Calu3 (cell line): ENCODE measurements at places on chromosomes 7 and 10.

DNA sequence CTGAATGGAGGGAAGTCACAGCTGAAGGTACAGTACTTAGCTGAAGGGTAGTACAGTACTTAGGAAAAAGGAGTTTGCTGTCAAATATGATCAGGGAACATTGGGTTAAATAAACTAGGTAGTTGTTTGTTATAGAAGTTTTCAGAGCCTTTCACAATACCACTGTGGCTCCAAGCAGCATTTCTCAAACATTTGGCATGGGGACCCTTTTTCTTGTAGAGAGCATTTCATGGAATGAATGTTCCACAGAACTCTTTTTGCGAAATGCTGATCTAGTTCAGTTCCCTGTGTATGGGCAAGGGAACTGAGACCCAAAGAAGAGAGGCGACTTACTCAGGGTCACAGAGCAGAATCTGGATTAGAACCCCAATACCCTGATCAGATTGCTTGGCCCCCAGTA is 31.5 kb upstream of the DDX50 start:
- H3K27me3 ChIP-seq = peaks cover 14% of the 10 kb centered on the region
- DNase-seq = no peak

DNA sequence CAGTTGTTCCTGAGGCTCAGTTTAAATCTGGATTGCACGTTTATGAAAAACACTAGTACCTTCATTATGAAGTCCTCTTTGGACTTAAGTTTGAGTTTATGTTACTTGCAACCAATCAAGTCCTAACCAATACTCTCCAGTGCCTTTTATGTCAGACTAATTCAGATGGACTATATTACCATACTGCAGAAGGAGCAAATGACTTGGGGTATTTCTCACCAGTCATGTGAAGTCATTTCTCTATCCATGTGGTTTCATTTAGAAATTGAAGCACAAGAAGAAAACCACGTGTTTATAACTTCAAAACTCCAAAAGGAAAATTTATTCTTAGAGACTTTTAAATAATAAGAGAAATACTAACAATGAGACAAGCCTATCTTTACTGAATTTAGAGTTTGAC is 201.6 kb downstream of the MBL2 start:
- H3K4me3 ChIP-seq = no peak overlapping the region
- H3K27ac ChIP-seq = no peak overlapping the region
- no peak for DNase-seq

GRCh38 chr7:74280985-74281384 is 8.2 kb upstream of the CLIP2 start:
- H3K4me3 ChIP-seq = no peak overlapping the region
- no peak for DNase-seq
- H3K4me1 ChIP-seq = peaks cover 14% of the 10 kb centered on the region

DNA sequence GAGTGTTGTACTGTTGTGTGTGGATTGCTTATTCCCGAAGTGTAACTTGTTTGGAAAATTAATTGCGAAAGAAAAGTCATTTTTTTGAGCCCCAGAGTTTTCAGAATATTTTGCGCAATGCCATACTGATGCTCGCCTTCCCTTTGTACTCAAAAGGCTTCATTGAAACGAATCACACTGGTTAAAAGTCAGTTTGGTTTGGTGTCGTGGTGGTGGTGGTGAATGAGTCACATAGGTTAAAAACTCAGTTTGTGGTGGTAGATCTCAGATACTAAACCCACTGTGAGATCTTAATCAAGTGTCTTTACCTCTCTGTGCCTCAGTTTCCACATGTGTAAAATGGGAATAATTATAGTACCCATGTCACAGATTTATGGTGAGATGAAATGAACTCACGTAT is 61.1 kb upstream of the IL6 start:
- H3K4me3 ChIP-seq = no peak overlapping the region
- H3K4me1 ChIP-seq = peaks cover 60% of the 10 kb centered on the region
- peak overlapping the region; percentile 70 for H3K27ac ChIP-seq
- no peak for DNase-seq
- no peaks in the 10 kb centered on the region for H3K27me3 ChIP-seq
- peaks cover 28% of the 10 kb centered on the region for H3K36me3 ChIP-seq

GRCh38 chr7:153322991-153323390 is 563.4 kb downstream of the ACTR3B start:
- no peak overlapping the region for H3K27ac ChIP-seq
- no peaks in the 10 kb centered on the region for H3K4me1 ChIP-seq
- no peaks in the 10 kb centered on the region for H3K36me3 ChIP-seq
- no peak overlapping the region for H3K4me3 ChIP-seq

DNA sequence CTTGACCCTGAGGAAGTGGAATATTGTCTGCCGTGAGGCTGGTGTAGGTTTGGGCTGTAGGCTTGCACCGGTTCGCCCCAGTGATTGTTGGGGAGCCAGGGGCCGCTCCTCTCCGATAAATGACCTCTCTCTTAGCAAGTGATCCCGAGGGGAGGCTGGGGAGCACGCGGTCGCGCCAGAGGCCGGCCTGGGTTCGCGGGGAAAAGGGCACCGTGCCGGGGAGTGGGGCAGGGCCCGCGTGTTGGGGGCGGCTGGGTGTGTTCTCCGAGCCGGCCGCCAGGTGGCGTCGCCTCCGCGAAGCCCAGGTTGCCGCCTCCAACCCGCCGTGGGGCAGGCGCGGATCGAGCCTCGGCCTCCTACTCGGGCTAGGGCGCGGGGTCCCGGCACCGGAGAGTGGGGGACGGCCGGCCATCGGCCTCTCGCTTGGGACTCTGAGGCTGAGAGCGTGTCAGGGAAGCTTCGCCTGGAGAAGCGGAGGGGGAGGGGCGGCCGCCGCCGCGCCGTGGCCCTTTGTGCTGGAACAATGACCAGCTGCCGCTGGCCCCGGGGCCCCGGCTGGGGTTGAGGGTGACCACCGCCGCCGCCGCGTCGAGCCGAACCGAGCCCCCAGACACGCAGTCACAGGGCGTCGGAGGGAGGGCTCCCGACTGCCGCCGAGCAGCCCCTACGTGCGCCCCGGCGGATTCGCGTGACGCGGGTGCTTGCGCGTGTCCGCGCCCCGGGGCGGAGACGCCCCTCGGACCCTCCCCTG is 442 bp upstream of the LZTS2 start:
- peak overlapping the region; percentile 69 for H3K27ac ChIP-seq
- peaks cover 14% of the 10 kb centered on the region for H3K4me1 ChIP-seq
- peak overlapping the region; percentile 70 for H3K4me3 ChIP-seq
- H3K27me3 ChIP-seq = no peaks in the 10 kb centered on the region
- peak; percentile 74 for DNase-seq

DNA sequence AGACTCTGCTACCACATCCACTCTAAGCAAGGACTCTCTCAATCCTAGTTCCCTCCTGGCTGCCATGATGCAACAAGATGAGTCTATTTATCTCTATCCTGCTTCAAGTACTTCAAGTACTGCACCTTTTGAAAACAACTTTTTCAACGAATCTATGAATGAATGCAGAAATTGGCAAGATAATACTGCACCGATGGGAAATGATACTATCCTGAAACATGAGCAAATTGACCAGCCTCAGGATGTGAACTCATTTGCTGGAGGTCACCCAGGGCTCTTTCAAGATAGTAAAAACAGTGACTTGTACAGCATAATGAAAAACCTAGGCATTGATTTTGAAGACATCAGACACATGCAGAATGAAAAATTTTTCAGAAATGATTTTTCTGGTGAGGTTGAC is 40.7 kb downstream of the AHR start:
- no peak overlapping the region for H3K4me3 ChIP-seq
- peaks cover 91% of the 10 kb centered on the region for H3K36me3 ChIP-seq
- no peak for DNase-seq
- peak overlapping the region; percentile 64 for H3K27ac ChIP-seq
- peaks cover 41% of the 10 kb centered on the region for H3K4me1 ChIP-seq

DNA sequence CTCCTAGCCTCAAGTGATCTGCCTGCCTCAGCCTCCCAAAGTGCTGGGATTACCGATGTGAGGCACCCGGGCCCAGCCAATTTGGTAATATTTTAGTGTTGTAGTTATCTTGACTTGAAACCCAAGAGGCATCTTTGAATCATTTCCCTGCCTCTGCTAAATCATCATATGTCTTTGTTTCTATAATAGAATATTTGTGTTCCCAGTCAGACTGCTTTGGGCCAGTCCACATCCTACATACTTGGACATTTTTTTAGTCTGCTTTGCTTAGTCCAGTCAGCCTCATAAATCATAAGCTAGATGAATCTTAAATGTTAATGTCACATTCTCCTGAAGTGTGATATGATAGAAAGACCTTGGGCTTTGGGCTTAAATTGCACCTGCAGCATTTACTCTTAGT is 5.9 kb downstream of the STAM start:
- H3K4me3 ChIP-seq = no peak overlapping the region
- peaks cover 7% of the 10 kb centered on the region for H3K36me3 ChIP-seq
- no peak for DNase-seq
- H3K27me3 ChIP-seq = no peaks in the 10 kb centered on the region
